Ureter (tissue), 1 donor: ENCODE measurements at places on chromosomes 2 and 18.
A peak's percentile ranks its signal among the peaks of the same experiment; 100 is the strongest.

DNA sequence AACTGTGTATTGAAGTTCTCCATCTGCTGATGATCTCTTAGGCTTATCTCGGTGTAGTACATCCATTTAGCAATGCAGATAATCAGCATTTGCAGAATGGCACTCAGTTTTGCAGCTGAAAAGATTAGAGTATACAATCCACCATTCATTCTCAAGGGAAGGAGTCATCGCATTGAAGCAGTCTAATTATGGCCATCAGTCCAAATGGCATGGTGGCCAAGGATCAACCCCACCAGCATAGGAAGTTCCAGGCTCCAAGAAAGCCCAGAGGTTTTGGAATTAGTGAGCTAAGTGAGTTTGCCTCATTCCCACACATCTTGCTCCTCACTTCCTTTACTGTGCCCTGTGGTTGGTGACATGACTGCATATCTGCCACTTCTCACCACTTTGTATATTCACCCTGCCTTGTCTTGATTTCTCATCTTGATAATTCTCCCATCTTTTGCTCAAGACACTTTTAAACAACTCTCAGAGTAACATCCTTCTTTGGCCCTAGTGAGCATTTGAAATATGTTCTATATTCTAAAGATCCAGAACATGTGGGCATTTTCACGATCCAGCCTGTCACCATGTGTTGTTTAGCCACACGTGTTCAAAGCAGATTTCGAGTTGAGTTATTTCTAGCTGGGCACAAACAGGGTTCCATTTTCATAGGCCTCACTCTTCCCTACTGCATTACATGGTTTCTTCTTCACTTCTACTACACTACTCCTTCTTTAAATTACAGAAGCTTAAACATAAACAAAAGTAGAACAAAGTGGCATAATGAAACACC, 1119.8 kb downstream of the TSN start:
- no peak for DNase-seq

GRCh38 chr2:106537791-106538191, 50.6 kb downstream of the CD8B2 start:
- no peak for DNase-seq

GRCh38 chr18:36627637-36628036, 201.2 kb downstream of the TPGS2 start:
- no peak for DNase-seq

- no peak for DNase-seq
Observed at GRCh38 chr2:64143169-64144056, 807 bp downstream of the PELI1 start.

DNA sequence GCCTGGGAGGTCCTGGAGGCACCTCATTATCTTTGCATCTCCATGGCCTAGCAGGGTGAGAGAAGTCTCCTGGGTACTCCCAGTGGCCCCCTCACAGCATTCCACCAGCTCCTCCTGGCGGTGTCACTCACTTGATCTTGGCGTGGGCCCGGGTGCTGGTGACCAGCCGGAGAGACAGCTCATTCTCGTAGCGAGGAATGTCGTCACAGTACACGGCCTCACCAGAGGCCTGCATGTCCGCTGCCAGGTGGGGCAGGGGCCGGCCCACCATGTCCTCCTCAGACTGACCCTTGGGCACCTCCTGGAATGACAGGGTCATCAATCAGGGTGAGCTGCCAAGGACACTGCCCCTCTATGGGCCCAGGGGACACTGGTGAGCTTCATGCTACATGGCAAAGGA, 42.4 kb downstream of the XDH start:
- no peak for DNase-seq

GRCh38 chr2:120517751-120518469, 172.0 kb downstream of the INHBB start:
- no peak for DNase-seq

DNA sequence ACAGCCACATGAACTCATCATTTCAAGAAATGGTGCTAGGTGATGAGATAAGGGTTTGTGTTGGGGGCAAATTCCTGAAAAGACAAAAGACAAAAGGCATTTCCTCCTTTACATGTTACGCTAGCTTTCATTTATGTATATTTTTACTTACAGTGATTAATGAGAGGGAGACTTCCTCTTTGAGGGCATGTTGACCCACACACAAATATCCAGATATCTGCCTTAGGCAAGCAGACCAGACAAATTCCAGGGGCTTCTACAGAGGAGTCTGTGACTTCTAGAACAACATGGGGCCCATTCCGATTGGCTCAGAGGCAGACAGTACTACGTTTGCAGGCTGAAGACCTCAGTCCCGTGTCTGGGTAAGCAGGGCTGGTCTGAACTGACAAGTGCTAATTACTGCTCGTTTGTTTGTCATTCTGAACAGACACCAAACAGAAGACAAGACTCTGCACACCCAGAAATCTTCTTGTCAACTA, 74.8 kb upstream of the ST6GAL2 start:
- no peak for DNase-seq

GRCh38 chr2:12440731-12441130, 276.0 kb upstream of the TRIB2 start:
- no peak for DNase-seq

DNA sequence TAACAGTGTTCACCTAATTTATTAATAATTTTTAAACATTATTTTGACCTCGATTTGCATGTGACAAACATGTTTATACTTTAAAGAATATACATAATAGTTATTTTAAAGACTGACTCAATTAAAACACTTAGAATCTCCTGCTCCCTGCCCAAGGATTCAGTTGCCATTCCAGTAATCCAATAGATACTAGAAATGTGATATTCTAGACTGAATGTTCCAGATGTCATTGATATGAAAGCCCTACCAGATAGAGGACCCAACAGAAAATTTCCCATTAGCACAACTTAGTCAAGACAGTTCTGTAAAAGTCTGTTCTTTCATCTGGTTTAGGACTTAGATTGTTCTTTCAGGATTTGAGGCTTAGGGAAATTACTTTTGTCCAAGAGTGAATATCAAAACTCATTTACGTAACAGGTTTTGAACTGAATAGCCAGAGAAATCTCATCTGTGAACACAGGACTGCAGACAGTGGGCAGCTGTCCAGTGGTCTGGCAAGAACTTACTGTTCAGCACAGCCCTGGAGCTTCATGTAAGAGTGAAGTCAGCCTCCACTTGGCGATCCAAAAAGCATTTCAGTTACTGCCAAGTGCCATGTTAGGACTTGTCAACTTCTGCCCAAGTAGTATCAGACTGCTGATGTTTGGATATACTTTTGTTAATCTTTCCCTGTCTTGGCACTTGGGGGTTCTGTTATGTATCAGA, 77.5 kb downstream of the OSBPL6 start:
- peak; percentile 74 for DNase-seq

DNA sequence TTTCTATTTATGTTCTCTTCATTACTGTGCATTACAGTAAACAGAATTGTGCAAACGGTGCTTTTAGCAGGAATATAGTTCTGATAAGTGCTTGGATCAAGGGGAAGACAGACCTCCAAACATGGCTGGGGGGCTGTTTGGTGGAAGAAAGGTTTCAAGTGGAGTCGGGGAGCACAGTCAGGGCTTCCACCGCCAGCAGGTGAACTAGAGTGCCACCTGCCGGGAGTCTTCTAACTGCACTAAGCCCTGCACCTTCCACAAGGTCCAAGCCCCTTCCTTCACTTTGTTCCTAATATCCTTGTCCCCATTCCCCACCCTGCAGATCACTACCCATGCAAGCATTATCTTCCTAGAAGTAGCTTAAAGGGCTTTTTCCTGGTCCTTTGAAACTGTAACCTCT, 11.1 kb downstream of the ONECUT2 start:
- DNase-seq: no peak
